ENCODE measurements at places on chromosomes 2 and 18.

- no peak for DNase-seq
Observed at GRCh38 chr2:119579424-119580295, 35.4 kb downstream of the CFAP221 start.

GRCh38 chr2:105671156-105671555 lies 73.6 kb upstream of the NCK2 start:
- DNase-seq: no peak

- DNase-seq: no peak
Observed at GRCh38 chr2:236553522-236553921, 16.1 kb upstream of the ACKR3 start.

DNA sequence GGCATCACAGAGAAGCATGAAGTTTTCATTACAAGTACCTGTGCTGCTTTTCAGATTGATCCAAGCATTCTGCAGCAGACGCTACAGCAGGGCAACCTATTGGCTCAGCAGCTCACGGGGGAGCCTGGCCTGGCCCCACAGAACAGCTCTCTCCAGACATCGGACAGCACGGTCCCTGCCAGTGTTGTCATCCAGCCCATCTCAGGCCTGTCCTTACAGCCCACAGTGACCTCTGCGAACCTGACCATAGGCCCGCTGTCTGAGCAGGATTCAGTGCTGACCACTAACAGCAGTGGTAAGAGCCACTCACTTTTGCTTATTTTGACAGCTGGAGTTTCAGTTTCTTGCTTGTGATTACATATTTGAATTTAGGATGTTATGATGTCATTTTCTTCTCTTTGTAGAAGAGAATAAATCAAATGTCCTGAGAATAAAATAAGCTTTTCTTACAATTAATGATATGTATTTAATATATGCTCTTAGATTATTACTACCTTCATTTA lies 104.9 kb downstream of the ZNF236 start:
- no peak for DNase-seq

GRCh38 chr2:120441351-120441700 lies 95.4 kb downstream of the INHBB start:
- DNase-seq: no peak

- no peak for DNase-seq
Observed at GRCh38 chr2:191417746-191418145, 172.5 kb downstream of the MYO1B start.

DNA sequence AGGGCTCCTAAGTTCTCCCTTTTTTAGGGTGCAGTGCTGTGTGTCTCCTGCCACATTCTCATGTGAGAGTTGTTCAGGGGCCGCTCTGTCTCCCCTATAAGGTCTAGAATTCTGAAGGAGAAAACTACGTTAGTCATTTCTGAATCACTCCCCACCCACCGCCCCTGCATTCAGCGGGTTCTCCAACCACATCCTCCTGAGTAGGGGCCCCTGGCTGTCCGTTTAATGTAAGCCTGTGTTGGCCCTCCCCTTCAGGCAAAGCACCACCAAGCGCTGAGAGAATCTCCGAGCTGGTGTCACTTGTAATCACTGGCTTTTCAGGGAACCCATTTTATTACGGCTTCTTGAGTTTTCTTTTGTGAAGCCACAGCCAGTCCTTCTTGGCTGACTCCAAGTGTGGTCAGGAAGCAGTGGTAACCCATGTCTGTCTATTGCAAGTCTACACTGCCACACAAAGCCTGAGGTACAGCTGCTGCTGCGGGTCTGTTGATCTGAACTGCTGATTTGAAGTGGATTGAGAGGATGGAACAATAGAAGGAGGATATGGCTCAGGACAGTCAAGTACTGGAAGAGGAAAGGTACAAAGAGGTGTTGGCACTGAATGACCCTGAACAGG lies 16.9 kb downstream of the LCT start:
- peak; percentile 51 for DNase-seq

DNA sequence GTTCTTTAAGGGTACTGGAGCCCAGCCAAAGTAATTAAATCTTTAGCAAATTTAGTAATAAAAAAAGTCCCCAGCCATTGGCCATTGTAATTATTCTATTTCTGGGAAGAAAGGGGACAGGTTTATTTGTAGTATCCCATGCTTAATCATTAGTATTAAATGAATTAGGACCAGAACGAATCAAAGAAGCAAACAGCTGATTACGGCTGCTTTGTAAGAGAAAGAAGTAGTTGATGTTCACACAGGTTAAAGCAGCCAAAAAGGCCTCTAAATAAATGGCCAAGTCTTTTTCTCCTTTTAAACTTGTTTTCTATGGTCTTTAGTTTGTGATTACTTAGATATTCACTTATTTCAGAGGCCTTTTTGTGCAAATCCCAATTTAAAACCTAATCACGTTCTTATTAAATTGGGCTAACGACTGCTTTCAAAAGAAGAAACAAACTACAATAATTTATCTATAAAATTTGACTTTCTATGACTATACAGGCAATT lies 48.6 kb upstream of the DNAH7 start:
- DNase-seq: no peak

GRCh38 chr2:241882091-241882625 lies 12.6 kb downstream of the RTP5 start:
- no peak for DNase-seq

GRCh38 chr2:199370150-199370780 lies 87.5 kb downstream of the SATB2 start:
- DNase-seq: no peak

DNA sequence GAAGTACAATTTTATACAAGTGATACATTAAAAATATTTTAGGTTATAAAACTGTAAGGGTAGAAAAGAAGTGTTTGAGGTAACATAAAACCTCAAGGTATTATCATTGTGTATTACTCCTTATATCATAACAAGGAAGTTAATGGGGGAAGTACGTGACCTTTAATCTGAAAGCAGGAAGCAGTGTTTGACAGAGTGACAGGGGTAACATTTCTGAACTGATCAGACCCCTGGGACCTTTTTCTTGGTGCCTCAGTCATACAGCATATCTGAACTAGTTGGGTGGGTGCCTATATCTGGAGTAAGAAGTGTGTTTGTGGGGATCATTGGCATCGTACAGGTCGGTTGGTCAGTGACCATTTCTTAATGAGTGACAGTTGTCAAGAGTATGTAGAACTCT lies 43.0 kb downstream of the MALT1 start:
- DNase-seq: no peak

DNA sequence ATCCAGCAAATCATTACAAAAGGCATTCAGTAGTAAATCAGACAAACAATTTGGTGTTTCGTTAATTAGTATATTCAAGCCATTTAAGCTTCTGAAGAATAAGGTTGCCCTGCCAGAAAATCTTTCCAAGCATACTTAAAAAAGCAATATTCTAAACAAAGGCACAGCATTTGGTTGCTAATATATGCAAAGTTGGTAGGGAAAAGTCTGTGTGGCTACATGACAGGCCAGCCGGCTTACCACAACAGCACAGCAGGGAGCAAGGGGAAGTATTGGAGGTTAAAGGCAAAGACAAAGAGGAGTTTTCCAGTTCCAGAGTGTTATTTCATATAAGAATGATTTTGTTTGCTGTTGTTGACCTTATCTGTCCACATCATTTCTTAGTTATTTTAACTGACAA lies 282.3 kb downstream of the MBD5 start:
- DNase-seq: no peak

DNA sequence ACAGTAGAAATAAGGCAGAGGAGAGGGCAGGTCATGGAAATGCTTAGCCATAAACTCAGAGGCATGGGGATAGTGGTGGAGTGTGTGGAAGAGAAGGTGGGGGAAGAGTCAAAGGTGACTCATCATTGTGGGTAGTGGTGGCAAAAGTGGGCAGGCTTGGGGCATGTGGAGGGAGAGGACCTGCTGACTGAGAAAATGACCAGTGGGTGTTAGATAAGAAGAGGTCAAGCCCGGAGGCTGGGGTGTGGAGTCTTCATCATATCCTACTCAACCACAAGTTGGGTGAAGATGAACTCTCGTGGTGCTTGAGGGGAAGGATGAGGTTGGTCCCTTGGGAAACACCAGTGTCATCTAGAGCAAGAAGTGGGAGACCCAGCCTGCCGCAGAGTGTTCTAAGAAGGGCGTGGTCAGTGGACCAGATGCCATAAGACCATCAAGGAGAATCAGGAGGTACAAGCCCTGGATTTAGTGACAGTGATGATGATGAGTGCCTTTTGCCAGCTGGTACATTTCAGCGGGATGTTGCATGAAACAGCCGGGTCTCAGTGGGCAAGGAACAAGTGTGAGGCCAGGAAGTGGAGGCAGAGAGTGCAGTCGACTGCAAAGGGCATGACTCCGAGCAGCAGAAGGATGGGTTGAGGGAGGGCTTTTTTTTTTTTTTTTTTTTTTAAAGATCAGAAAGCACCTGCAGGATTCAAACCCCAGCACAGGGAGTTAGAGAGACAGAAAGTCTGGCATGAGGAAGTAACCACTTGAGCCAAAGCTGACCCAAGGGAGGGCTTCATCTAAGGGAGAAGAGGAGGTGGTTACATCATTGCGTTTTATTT lies 122.6 kb upstream of the SPRED2 start:
- no peak for DNase-seq

GRCh38 chr18:64100116-64100922 lies 48.6 kb downstream of the LINC00305 start:
- DNase-seq: no peak

- DNase-seq: no peak
Observed at GRCh38 chr2:144213797-144214196, 306.1 kb downstream of the ZEB2 start.

GRCh38 chr2:114354199-114354598 lies 88.2 kb upstream of the DPP10 start:
- no peak for DNase-seq

GRCh38 chr2:37302701-37303252 lies 21.9 kb downstream of the PRKD3 start:
- DNase-seq: no peak

DNA sequence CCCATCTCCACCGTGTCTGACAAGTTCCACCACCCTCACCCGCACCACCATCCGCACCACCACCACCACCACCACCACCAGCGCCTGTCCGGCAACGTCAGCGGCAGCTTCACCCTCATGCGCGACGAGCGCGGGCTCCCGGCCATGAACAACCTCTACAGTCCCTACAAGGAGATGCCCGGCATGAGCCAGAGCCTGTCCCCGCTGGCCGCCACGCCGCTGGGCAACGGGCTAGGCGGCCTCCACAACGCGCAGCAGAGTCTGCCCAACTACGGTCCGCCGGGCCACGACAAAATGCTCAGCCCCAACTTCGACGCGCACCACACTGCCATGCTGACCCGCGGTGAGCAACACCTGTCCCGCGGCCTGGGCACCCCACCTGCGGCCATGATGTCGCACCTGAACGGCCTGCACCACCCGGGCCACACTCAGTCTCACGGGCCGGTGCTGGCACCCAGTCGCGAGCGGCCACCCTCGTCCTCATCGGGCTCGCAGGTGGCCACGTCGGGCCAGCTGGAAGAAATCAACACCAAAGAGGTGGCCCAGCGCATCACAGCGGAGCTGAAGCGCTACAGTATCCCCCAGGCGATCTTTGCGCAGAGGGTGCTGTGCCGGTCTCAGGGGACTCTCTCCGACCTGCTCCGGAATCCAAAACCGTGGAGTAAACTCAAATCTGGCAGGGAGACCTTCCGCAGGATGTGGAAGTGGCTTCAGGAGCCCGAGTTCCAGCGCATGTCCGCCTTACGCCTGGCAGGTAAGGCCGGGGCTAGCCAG lies 1.2 kb downstream of the ONECUT2 start:
- no peak for DNase-seq

GRCh38 chr2:187500585-187501359 lies 52.7 kb upstream of the CALCRL start:
- DNase-seq: no peak

DNA sequence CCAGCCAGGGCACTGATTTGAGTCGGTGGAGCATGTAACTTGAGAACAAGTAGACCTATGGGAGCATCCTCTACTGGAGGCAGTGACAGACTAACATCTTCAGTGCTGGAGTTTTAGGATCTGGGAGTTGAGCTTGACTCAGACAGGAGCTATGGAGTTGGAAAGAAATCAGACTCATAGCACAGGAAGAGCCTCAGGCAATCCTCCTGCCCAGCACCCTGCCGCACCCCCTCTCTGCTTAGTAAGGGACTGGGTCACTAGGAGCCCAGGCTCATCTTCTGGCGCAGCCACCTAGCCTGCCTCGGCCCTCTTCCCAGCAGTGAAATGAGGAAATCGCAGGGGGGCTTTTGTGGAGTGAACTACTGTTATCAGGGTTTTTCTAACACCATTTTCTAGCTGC lies 3.6 kb downstream of the ARID5A start:
- DNase-seq: no peak

DNA sequence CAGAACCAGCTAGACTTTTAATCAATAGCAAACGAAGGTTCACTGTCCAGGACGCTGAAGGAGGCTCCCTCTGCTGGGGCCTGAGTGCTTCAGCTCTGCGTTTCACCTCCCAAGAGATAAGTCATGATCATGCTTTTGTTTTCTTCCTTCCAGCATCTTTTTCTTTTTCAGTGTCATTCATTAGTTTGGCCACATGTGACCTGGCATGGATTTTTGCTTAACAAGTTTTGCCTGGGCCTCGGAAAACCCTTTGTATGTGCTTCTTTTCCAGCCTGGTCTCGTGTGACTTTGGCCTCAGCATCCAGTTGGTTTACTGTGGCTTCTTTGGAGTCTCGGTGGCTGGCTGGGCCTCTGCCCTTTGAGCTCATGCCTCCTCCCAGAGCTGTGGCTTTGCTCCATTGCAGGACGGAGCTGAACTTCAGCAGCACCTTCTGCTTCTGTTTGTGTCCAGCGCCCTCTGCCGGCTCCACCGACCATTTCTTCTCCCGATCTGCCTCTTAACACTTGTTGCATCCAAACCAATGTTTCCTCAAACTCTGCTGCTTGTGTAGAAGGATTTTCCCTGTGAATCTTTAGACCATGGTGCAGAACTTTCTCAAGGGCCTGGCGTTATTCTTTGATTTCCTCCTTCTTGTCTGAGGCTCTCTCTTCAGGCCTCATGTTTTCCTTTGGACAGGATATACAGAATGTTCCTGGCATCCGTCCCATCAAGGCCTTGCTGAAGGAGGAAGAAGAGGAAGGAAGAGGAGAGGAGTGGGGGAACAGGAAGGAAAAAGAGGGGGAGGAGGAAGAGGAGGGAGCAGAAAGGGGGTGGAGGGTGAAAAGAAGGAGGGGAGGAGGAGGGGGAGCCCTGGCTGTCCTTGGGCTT lies 23.6 kb upstream of the HES6 start:
- no peak for DNase-seq

GRCh38 chr2:160516547-160517365 lies 23.1 kb upstream of the RBMS1 start:
- DNase-seq: no peak

DNA sequence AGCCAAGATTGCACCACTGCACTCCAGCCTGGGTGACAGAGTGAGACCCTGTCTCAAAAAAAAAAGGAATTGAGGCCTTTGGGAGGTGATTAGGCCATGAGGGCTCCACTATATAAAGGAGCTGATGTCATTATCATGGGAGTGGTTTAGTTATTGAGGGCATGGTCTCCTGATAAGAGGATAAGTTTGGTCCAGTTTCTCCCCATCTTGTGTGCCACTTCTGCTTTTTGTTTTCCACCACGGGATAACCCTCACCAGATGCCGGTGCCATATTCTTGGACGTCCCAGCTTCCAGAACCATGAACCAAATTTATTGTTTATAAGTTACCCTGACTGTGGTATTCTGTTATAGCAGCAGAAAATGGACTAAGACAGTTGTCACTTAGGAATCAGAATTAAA lies 125.8 kb downstream of the C1D start:
- no peak for DNase-seq

GRCh38 chr2:207950063-207950760 lies 75.1 kb downstream of the PLEKHM3 start:
- no peak for DNase-seq

Data from SIG-M5 (cell line).